HS-27A (cell line): ENCODE measurements at places on chromosomes 1 and 21.

DNA sequence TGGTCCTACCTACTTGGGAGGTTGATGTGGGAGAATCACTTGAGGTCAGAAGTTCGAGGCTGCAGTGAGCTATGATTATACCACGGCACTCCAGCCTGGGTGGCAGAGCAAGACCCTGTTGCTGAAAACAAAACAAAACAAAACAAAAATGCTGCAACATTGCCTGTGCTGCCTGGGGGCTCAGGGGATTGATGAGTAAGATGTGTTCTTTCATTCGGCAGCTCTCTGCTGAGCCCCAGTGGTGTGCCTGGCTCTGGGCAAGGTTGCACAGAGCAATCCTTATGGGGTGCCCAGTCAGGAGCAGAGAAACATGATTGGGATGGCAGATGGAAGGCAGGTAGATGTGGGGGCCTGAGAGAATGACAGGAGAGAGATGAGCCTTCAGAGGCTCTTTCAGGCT lies 28.6 kb upstream of the KDM4A start:
- no peak for DNase-seq

- no peak for DNase-seq
Observed at GRCh38 chr1:212430416-212430815, 2.3 kb upstream of the NENF start.

- no peak for DNase-seq
Observed at GRCh38 chr1:81801651-81802456, 1.1 kb downstream of the ADGRL2 start.

- DNase-seq = no peak
Observed at GRCh38 chr1:45730780-45731319, 19.6 kb downstream of the IPP start.

DNA sequence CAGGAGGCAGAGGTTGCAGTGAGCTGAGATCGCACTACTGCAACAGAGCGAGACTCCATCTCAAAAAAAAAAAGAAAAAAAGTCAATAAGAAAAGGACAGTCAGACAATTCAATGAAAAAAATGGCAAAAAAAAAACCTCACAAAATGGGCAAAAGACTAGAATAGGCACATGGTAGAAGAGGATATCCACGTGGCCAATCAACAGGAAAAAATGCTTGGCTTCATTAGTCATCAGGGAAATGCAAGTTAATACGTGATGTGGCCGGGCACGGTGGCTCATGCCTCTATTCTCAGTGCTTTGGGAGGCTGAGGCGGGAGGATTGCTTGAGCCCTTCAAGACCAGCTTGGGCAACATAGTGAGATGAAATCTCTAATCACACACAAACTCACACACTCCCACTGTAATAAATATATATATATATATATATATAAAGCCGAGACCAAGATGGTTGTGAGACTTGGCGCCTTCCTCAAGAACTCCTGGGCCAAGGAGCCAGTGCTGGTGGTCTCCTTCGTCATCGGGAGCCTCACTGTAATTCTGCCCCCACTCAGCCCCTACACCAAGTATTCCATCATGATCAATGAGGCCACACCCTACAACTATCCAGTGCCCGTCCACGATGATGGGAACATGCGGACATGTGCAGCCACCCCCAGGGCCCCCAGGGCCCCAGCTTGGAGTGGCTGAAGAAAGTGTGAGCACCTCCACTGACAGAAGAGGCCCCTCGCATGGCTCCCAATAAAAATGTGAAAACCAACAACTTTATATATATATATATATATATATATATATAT lies 22.9 kb upstream of the LEFTY2 start:
- DNase-seq = no peak

DNA sequence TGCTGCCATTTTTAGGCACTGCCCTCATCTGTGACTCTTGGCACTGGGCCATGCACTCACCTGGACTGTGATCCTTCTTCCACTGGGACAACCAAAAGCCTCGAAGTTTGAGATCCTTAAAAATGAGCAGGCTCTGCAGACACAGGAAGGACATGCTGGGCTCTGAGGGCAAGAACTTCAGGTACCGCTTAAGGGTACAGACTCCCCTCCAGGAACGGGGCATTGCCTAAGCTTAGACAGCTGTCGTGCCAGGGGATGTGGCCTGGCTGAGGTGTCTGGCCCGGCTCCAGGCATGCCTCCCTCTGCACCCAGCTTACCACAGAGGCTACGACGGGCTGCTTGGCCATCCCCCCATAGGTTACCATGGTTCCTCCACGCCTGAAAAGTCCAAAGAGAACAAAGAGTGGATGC lies 14.2 kb upstream of the SRSF4 start:
- no peak for DNase-seq
